ENCODE measurements at places on chromosomes 5 and 9.

DNA sequence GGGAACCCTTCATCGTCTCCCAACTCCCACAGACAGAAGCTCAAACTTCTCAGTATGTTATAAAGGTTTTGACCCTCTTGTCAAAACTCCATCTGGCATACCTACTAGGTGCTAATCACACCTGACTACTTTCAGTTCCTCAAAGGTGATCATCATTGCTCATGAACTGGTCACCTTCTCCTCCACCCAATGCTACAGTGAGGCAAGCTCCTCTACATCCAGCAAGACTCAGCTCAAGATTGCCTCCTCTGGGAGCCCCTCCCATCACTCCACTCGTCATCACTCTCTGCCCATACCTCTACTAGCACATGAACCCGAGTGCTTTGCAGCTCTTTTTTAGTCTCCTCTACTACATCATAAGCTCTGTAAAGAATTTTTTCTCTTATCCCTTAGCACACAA, 102.4 kb downstream of the LPAR1 start:
- no peak for DNase-seq

DNA sequence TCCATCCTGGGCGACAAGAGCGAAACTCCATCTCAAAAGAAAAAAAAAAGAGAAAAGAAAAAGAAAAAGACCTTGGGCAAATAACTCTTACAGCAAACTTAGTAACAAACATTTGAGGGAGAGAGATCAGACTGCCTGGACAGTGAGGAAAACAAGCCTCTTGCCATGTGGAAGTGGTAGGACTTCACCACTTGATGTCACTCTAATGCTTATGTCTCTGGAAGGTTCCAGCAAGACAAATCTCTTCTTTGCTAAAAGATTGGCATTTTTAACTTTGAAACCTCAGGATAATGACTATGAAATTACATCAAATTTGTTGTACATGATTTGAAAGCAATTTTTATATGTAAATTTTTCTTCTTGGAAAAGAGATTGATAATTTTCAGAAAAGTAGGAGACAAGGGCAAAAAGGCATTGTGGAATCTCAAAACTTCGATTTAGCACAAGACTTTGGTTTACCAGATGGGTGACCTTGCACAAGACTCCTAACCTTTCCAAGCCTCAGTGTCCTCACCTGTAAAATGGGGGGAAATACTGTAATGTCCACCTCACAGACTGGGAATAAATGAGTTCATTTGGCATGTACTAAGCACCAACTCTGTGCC, 5.4 kb downstream of the ACTL7B start:
- no peak for DNase-seq

- DNase-seq, result no peak
Observed at GRCh38 chr5:81838307-81838906, 87.5 kb upstream of the SSBP2 start.

GRCh38 chr9:121818016-121818661, 166.7 kb downstream of the DAB2IP start:
- DNase-seq, result no peak

DNA sequence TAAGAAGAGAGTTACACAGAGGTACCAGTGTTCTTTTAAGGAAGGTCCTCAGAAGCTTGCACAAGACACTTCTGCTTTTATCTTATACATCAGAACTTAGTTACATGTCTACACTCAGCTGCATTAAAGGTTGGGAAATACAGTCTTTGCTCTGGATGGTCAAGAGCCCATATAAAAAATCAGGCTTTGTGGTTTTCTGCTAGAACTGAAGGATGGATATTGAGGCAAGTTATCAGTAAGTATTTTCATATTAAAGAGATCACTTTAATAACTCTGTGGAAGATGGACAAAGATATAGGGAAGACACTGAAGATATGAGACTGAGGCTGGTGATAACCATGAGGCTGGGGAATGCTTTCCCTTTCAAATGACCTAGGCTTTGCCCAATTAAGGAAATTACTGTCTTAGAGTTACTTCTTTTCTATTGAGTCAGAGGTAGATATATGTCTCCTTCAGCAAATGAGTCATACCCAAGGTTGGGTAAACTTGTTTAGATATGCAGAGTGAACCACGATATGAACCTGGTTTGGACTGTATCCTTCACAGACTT, 87.0 kb upstream of the TNC start:
- DNase-seq, result no peak

GRCh38 chr9:124008694-124009530, 2.7 kb upstream of the LHX2 start:
- peak; percentile 55 for DNase-seq

- DNase-seq, result no peak
Observed at GRCh38 chr9:38345851-38346755, 46.4 kb upstream of the ALDH1B1 start.

All from NCI-H1105 (cell line).